ENCODE measurements at places on chromosomes 1 and 21. TPM values are rescaled to one million over a fixed set of nuclear protein-coding genes. Genes with fewer than 3 reads are reported as not detected.
A peak's percentile ranks its signal among the peaks of the same experiment; 100 is the strongest.

Gene TTC22
- total RNA-seq, result 8.7 TPM

Gene CYP4Z1
- total RNA-seq, result not detected

Gene TRIM67
- total RNA-seq, result 0.10 TPM

Gene PRDM16
- total RNA-seq, result 1.6 TPM

Gene INSRR
- 0.21 TPM for total RNA-seq

Gene OR10Z1
- not detected for total RNA-seq

Gene FLG2
- 0.21 TPM for total RNA-seq

Gene RNF223
- 0.62 TPM for total RNA-seq

Gene CACNA1S
- total RNA-seq, result 74.9 TPM

Gene NLRP3
- total RNA-seq, result 3.8 TPM

Gene NBPF15
- total RNA-seq, result 23.8 TPM

Gene ADCY10
- total RNA-seq, result 0.21 TPM

Gene ADAMTS5
- total RNA-seq, result 9.8 TPM

Gene NBPF10
- 2.9 TPM for total RNA-seq

Gene CITED4
- total RNA-seq, result 7.9 TPM

Gene KCNC4
- total RNA-seq, result 5.3 TPM

Gene GUCA2A
- not detected for total RNA-seq

DNA sequence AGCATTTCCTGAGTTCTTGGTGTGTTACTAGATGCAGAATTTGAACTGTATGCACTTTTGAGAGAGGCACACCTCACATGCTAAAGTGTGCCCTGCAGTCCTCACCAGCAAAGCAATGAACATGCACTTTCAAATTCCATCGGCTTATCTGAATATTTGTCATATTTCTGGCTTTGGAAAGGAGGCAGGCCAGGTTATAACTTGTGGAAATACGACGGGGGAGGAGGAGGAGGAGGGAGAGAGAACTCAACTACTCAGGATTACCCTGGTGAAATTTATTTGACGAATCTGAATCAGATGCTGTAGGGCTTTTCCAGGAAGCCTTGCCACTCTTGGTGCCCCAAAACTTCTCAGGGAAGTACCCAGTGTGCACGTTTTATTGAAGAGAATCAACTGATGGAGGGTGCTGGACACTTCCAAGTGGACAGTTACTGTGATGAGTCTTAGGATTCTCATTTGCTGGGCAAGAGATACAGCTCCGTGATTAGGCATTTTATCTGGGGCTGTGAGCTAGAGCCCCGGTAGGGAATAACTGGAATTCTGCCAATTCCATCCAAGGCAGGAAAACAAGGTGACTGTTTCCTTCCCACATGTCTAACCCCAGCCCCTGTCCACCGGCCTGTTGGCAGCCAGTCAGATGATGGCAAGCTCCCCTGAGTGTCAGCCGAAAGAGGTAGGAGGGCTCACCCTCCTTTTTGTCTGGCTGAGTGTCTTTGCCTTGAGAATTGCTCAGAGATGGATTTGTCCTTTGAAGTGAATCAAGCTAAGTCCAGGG is 3.8 kb downstream of the PDPN start:
- no peak for DNase-seq

DNA sequence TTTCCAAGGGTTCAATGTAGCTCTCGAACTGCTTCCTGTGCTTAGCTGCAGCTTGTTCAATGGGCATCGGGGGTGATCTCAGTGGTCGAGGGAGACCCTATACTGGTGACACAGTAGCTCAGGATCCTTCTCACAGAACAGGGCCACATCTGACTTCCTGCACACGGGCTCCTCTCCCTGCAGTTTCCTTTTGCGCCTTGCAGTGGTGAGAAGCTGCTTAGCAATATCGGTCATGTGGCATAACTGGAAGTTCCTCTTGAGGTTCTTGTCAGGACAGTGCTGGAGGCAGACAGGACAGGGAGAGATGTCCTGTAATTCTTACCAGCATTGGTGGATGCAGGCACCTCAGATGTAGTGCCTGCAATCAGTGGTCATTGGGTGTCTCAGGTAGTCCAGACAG is 140.5 kb upstream of the MAP1LC3C start:
- no peak for DNase-seq

GRCh38 chr1:56798053-56798471 is 21.1 kb downstream of the FYB2 start:
- no peak for DNase-seq

DNA sequence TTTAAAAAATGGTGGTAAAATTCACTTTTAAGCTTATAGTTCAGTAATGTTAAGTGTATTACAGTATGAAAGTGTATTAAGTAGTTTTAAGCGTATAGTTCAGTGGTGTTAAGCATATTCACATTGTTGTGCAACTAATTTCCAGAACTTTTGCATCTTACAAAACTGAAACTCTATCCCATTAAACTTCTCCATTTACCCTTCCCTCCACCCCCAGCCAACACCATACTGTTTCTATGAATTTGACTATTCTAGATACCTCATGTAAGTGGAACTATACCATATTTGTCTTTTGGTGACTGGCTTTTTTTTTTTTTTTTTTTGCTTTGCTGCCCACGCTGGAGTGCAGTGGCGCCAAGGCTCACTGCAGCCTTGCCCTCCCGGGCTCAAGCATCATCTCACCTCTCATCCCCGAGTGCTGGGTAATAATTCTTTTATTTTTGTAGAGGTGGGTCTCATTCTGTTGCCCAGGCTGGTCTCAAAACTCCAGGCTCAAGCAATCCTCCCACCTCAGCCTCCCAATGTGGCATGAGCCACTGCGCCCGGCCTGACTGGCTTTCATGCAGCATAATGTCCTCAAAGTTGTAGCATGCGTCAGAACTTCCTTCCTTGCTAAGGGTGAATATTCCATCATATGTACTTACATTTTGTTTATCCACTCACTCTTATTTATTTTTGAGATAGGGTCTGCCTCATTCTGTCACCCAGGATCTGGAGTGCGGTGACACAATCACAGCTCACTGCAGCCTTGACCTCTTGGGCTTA is 45.1 kb upstream of the BMP8B start:
- DNase-seq, result no peak

- DNase-seq, result no peak
Measured at GRCh38 chr1:225406976-225407725, 20.7 kb downstream of the LBR start.

DNA sequence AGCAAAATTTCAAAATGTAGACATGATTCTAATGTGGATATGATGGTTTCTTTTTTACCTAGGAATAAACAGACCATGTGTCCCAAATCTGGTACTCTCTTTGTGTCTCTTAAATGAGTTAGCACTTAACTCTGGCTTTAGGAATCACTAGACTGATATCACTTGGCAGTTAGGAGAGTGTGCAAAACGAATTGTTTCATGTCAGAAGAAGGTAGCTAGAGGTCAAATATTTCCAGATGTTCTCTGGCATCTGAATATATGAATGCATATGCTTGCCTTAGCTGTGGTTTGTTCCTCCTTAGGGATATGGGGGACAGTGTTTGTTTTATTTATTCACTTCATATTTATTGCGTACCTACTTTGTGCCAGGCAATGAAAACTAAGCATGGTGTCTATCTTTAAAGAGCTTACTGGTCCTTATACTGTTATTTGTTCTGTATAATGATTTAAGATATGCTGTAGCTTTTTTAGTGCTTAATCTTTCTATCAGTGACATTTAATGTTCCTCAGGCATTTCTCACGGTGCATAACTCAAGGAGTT is 65.2 kb downstream of the LRRC8C start:
- DNase-seq, result no peak

DNA sequence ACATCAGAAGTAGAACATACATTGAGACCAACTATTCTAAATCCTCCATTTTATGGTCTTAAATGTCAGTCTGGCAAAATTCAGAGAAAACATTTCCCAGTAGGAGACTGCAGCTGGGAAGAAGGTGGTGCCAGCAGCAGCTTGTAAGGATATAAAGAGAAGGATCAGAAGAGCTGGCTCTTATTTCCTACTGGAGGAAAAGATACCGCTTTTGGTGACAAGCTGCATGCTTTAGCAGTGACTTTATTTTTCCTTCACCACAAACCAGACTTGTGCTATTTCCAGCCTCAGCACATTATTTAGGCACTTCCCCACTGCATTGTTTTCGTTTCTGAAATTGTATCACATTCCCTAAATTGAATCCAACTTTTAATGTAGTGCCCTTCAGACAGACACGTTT is 28.4 kb downstream of the RNF11 start:
- peak; percentile 85 for DNase-seq

DNA sequence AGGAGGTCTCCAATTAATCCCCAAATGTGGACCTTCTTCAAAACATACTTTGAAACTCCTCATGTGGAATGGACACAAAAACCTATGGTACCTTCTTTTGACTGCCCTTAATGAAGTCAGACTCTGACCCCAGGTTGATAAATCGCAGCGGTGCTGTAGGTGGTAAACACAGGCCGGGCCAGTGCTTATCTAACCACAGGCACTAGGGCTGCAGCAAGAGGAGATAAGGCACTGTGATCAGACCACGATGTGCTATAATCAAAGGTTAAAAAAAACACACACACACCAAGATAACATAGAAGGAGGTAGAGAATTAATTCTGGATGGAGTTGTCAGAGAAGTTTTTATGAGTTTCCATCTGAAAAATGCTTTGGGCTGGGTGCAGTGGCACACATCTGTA is 52.3 kb upstream of the SIPA1L2 start:
- DNase-seq, result no peak

DNA sequence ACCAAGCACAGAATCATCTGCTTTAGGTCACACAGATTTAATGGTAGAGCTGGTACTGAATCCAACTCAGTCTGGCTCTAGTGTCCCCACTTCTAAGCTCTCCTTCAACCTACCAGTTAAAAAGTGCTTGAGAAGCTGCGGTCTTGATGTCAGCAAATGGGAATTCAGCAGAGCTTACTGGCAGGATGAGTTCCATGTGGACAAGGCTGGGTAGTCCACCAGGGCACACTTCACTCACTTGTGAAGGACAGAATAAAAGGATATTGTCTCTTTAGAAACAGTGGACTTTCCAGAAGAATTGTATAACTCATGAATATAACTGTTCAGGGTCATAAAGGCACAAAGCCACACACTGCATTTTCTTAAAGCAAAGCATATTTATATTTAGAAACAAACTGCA is 35.1 kb upstream of the GUCA2B start:
- DNase-seq, result no peak

DNA sequence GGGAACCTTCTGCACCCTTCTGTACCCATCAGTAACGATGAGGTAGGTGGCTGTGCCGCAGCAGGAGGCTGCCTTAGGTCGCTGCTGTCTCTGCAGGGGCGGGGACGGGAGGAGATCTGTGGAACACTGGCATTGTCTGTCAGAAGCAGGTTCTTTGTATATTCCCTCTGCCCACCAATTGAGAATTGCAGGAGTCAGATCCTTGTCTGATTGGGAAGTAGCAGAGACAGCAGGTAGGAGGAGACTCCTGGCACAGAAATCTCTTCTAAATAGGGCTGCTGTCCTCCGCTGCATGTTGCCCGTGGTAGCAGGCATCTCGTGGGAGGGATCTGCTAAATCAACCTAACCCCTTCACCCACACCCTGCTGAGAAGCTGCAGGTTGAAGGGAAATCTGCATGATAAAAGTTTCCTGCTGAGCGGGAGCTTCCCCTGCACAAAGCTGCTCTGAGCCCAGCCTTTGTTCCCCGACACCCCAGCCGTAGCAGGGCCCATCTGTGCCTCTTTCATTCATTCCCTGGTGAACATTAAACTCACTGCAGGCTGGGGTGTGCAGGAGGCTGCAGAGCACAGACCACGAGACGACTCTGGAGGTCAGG is 15.9 kb downstream of the SARS1 start:
- DNase-seq, result no peak

GRCh38 chr1:111976332-111976731 is 13.1 kb downstream of the KCND3 start:
- no peak for DNase-seq

- peak; percentile 82 for DNase-seq
Measured at GRCh38 chr1:83931658-83932253, 67.2 kb downstream of the TTLL7 start.

GRCh38 chr1:229440851-229441537 is 7.1 kb upstream of the ACTA1 start:
- no peak for DNase-seq

GRCh38 chr1:203085528-203086406 is at the start of gene MYOG:
Gene MYOG, minus strand, starts transcription at chr1:203086012. Its CDS starts 51 bp downstream, at chr1:203085961.
- DNase-seq, result peak; percentile 95

- peak; percentile 51 for DNase-seq
Measured at GRCh38 chr1:245605480-245606156, 450.8 kb downstream of the KIF26B start.

GRCh38 chr1:78787544-78787943 is 137.9 kb downstream of the IFI44 start:
- DNase-seq, result no peak

- peak; percentile 66 for DNase-seq
Measured at GRCh38 chr1:39359028-39359570, 132.3 kb upstream of the BMP8A start.

GRCh38 chr1:207217778-207218511 is 103.5 kb upstream of the CD55 start:
- no peak for DNase-seq

GRCh38 chr1:209651138-209651587 is 1.1 kb downstream of the LAMB3 start:
- no peak for DNase-seq

DNA sequence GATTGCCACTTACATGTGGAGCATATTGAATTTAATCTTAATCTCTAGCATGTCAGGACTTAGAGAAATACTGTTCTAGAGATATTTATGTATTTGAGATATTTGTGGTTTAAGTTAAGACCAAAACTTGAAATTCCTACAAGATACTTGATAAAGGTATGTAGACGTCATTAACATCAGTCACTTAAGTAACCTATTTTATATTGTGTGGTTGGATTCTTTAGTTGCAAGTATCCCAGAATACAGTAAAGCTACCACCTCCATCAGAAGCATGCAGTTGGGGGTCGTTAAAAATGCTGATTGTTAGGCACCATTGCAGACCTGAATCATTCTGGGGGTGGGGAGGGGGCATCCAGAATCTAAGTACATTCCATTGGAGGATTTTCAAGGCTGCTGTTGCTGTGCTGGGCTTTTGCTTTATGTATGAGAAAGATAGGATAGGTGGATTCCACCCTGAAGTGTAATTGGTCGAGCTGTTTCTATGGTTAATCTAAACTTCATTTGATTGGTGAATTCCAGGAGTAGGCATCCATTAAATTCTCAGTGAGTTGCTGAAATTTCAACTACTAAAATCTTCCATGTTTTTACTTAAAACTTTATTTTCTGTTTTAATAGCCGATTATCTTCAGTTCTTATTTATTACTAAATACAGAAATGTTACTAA is 4.0 kb downstream of the H3-3A start:
- DNase-seq, result no peak

GRCh38 chr1:246039584-246039983 is 467.5 kb downstream of the SMYD3 start:
- peak; percentile 10 for DNase-seq

DNA sequence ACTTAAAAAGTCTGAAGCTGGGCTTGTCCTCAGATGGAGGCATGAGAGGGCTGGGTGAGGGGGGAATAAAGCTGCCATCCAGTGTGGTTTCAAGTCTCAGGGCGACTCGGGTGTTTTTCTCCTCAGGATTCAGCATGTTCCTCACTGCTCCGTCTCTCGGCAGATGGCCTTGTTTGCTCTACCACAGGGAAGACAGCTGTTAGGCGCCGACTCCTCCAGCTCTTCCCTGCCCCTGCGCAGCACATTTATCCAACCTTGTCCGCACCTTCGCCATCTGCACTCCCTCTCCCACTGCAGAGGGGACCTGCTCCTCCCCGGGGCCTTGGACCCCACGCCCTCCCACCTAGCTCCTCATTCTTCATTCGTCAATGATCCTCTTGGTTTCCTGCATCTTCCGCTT is 16.6 kb upstream of the S100A11 start:
- DNase-seq, result no peak

Measured in tongue (tissue), 3 donors.